ENCODE measurements at places on chromosomes 5 and 9.

GRCh38 chr9:89695441-89695891, 90.7 kb downstream of the GADD45G start:
- ATAC-seq: no peak

GRCh38 chr5:40291338-40291737, 388.4 kb upstream of the PTGER4 start:
- no peak for ATAC-seq

- ATAC-seq: no peak
Measured at GRCh38 chr9:38024036-38024681, 44.9 kb downstream of the SHB start.

- ATAC-seq: no peak
Measured at GRCh38 chr5:112554101-112554977, 135.3 kb upstream of the EPB41L4A start.

DNA sequence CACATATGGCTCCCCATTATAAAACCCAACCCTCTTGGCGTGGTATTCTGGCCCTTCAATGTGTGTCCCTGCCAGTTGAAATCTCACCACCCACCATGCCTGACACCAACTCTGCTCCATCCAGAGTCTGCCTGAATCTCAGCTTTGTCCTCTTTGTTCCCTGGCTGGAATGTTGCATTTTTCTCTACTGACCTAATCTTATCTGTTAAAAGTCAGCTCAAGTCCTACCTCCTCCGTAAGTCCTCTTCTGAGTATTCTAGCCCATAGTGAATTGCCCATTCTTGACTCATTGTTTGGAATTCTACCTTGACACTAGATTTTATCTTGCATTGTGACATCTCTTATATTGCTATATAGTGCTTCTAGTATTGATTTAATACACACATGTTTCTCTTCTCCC, 207.1 kb upstream of the VLDLR start:
- ATAC-seq: no peak

DNA sequence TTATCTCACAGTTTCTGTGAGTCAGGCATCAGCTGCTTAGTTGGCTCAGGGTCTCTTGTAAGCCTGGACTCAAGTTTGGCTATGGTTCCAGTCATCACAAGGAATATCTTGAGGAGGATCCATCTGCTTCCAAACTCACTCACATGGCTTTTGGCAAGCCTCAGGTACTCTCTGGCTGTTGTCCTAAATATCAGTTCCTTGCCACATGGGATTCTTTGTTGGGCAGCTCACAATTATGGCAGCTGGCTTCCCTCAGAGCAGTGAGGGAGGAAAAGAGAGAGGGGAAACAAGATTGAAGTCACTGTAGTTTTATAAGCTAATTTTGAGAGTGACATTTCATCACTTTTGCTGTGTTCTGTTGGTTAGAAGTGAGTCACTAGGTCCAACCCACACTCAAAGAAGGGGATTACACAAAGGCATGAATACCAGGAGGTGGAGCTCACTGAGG, 144.5 kb downstream of the GCNT1 start:
- ATAC-seq: peak; percentile 81

GRCh38 chr5:149846021-149846420, 98.6 kb downstream of the PDE6A start:
- no peak for ATAC-seq

- no peak for ATAC-seq
Measured at GRCh38 chr5:115585265-115585664, 17.0 kb downstream of the TICAM2 start.

- no peak for ATAC-seq
Measured at GRCh38 chr5:132313961-132314432, 19.8 kb downstream of the SLC22A4 start.

DNA sequence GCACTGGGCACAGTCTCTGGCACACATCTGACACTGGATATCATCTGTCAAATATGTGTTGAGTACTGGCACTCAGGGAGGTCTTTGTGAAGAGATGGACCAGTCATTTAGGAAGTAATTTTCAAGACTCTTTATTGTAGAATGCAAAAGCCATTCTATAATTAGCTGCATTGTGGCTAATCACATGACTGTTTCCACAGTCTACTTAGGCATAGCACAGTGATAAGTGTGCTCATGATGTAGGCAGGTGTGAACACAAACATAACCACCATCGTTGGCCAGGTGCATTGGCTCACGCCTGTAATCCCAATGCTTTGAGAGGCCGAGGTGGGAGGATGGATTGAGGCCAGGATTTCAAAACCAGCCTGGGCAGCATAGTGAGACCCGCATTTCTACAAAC, 62.2 kb downstream of the CFAP77 start:
- no peak for ATAC-seq

DNA sequence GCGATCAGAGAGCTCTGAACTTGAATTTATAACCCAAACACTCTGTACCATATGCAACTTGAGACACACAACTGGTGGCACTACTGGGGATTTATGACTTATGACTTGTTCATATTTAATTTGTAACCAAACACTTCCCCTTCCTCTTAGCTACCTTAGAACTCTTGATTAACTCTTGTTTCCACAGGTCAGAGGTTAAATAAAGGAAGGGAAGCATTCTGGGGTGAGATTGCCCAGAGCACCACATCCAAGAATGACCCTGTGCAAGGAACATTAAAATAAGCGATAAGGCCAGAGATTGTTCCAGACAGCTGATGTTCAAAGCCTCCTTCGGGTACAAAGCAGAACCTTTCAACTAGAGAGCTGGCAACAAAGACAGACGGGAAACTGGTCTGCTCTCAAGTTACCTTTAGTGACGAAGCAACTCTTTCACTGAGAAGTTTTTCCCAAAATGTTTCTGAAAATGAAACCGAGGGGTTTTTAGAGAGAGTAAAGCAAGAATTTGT, 242.6 kb downstream of the DENND1A start:
- ATAC-seq: no peak

DNA sequence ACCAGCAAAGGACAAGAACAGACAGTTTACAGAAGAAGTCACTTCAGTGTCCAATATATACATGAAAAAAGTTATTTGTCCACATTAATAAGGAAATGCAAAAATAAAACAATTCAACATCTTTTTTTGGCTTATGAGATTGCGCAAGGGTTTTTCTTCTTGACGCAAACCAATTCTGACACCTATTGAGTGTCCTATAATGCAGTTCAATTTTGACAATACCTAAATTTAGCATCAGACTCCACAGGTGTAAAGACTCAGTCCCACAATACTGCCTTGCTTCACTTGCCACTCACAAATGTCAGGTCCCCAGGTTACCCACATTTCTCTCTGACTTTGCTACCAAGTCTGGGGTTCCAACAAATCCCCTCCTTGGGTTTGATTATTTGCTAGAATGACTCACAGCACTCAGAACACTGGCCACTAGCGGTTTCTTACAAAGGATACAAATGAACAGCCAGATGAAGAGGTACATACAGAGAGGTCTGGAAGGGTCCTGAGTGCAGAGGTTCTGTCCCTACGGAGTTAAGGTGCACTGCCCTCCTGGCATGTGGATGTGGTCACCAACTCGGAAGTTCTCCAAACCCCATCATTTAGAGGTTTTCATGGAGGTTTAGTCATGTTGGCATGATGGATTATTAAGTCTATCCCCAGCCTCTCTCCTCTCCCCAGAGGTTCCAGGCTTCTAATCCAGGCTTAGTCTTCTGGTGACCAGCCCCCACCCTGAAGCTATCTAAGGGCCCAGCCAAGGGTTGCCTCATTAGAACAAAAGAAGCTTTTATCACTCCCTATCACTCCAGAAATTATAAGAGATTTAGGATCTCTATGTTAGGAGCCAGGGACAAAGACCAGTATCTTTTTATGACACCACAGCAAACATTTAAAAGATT, 27.0 kb upstream of the SLC22A5 start:
- ATAC-seq: no peak

DNA sequence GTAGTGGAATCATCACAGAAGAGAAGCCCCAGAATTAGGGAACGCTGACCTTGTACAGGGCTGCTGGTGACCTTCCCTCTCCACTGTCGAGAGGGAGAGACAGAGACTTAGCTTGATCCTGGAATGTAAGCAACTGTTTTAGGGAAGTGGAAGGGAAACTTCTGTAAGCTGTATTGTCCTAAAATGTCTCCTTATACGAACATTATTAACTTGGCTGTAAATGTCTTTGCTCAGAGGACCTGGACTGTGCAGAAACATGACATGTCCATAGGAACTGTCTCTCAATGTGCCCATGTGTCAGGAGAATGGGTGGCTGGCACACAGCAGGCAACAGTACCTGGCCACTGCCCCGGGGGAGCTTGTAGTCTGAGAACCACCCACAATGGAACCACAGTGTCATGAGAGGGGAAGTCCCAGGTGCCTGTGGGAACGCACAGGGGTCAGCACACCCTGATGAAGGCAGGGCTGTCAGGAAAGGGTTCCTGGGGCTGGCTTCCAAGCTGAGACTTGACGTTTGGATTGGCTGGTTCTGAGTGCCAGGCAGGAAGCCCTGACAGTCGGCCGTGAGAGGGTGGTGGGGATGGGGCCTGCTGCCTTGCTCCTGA, 34.0 kb downstream of the DAP start:
- ATAC-seq: peak; percentile 92

DNA sequence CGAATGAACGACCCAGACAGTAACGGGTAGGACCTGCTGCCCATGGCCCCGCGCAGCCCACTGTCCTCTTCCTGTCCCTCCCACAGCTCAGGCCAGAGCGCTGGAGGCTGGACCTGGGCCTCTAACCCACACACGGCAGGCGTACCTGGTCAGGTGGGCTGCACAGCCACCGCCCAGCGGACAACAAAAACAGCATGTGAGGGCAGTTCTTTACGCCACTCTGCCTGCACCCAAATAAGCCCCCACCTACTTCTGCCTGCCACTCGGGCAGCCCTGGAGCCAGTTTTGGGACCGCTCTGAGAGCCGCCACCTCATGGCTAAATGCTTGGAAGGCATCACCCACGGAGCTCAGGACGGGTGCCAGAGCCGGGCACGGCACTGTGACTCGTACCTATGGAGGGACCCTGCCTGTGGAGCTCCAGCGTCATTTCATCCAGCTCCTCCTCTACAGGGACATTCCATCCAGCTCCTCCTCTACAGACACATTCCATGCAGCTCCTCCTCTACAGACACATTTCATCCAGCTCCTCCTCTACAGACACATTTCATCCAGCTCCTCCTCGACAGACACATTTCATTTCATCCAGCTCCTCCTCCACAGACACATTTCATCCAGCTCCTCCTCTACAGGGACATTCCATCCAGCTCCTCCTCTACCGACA, 18.9 kb downstream of the CLPTM1L start:
- ATAC-seq: no peak

GRCh38 chr9:33795819-33796218, 458 bp downstream of the PRSS3 start:
- no peak for ATAC-seq

- no peak for ATAC-seq
Measured at GRCh38 chr5:124655251-124655917, 91.1 kb downstream of the ZNF608 start.

DNA sequence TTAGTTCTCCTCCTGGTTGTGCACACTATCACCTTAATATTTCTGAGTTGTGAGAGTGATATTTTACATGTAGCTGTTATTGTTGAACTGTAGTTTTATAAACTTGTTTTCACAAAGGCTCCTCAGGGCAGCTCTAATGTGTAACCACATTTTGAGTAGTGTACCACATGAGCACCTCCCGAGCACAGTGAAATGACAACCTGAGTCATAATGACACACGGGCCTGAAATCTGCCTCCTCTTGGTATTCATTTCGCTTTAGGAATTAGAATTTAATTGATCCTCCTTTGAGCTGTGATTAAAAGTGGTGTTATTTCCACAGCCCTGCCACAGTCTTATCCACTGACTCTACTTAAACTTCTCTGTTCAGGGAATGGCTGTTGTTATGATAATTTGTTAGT, 7.9 kb downstream of the MTRR start:
- ATAC-seq: peak; percentile 79

- ATAC-seq: no peak
Measured at GRCh38 chr5:69285448-69286116, 47.0 kb downstream of the CCDC125 start.

DNA sequence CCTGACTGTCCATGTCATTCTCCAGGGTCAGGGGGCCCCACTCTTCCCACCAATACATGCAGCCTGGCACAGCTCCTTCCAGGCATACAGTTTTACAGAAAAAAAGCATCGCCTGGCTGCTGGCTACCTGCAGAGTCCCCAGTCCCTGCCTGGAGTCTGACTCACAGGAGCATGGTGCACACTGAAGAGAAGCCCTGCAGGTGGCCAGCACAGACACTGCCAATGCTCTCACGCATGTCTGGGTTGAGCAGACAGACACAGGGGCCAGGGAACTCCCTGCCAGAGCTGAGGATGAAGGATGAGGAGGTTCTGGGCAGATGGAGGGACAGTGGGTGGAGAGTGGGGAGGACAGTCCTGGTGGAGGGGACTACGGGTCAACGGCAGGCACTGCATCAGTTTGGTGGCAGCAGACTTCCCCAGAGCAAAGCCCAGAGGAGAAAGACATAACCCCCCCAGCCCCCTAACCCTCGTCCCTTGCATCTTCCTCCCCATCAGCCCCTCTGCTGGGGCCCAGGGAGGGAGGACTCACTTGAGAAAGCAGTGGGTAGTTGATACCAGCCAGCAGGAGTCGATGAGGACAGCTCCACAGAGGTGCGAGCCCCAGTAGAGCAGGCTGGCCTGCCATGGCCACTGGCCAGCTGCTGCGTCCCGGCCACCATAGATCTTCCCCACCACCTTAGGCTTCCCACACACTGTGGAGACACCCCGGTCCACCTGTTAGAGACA, 72.9 kb upstream of the SPTLC1 start:
- ATAC-seq: no peak

DNA sequence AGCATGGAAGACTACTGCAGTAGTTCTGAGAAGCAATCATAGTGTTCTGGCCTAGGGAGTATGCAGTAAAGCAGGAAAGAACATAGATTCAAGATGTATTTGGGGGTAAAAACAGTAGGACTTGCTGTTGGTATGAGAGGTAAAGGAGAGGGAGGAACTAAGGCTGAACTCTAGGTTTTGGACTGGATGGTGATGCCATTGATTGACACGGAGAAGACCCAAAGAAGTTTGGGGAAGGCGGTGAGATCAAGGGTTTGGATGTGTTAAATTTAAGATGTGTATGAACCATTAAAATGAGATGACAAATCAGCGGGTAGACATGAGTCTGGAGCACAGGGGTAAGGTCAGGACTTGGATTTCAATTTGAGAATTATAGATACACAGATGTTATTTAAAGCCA, 2.0 kb upstream of the CDC37L1 start:
- ATAC-seq: no peak

DNA sequence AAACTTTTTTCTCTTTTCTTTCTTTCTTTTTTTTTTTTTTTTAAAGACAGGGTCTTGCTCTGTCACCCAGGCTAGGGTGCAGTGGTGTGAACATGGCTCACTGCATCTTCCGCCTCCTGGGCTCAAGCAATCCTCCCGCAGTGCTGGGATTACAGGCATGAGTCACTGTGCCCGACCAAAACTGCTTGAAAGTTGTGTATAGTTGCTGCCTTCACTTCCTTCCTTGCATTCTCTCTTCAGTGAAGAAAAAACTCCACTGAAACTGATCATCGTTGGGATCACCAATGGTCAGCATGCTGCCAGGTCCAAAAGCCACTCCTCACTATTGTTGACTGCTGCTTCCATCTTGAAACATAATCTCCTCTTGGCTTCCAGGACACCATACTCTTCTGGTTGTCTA, 66.6 kb upstream of the CTNNA1 start:
- no peak for ATAC-seq

- ATAC-seq: no peak
Measured at GRCh38 chr5:3023656-3024055, 272.2 kb upstream of the IRX2 start.

- no peak for ATAC-seq
Measured at GRCh38 chr9:125551781-125552180, 155.2 kb downstream of the MAPKAP1 start.

All from activated T-helper 17 cell treated with anti-CD3 and anti-CD28 coated beads, Interleukin-2, amount 50 U/mL, for 72 hours (primary cell).